ENCODE measurements at places on chromosomes 12 and 14.

DNA sequence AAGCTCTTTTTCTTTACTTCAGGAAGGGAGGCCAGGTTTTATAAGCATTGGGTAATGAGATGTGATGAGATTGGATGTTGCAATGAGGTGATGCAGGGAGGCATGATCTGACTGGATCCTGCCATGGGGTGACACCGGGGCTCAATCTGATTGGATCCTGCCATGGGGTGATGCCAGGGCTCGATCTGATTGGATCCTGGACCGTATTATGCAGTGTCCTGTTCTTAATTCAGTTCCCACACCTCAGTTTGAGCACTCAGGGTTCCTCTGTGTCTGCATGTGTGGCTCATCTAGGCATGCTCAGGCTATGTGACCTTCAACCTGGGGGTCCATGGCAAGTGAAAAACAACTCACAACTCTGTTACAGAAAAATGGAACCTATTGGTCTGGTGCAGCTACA, 166.4 kb downstream of the SLC15A4 start:
- no peak for DNase-seq

- DNase-seq, result no peak
Measured at GRCh38 chr14:96238676-96239265, 17.2 kb upstream of the BDKRB1 start.

DNA sequence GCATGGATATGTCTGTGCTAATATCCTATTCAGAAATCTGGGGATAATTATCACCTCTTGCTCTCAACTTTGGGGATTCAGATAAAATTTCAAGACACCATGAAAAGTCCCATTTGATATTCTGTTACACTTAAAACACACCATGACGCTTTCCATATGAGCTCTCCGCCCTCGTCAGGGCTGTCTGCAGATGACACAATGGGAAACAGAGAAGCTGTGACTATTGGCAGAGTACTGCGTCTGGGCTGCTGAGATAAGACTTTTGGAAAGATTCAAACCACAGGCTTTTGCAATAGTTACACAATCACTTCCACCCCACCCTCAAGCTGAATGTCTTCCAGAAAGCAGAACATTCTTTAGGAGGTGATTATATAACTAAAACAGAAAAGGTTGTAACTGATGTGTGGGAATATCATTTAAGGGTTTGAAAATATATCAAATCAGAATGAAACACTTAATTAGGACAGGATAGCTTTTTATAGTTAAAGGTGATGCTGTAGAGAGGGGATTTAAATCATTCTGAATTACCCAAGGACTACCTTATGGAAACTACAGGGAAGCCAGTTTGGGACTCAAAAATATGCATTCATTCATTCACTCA, 75.3 kb upstream of the TMPO start:
- DNase-seq, result peak; percentile 87

- DNase-seq, result no peak
Measured at GRCh38 chr12:64400041-64400440, 4.2 kb upstream of the XPOT start.

DNA sequence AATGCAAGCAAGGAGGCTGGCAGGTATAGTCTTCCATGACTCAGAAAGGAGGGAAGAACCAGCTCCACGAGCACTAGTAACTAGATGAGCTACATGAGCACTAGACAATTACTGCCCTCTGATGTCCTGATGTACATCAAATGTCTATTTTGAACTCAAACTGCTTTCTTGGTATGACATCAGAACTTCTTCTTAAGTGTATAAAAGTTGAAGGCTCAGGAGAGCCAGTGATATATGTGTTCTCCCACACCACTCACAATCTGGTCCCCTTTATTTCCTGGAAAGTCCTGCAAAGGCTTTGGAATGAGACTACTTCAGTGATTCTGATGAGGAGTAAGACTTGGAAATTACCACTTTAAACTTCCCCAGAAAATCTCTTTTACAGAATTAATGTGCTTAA, 18.5 kb upstream of the DHRS7 start:
- DNase-seq, result no peak

- DNase-seq, result no peak
Measured at GRCh38 chr12:124493809-124494750, 73.3 kb downstream of the NCOR2 start.

- no peak for DNase-seq
Measured at GRCh38 chr12:125280482-125281377, 215.5 kb downstream of the AACS start.

GRCh38 chr12:5503774-5504173, 71.9 kb downstream of the NTF3 start:
- no peak for DNase-seq

- peak; percentile 83 for DNase-seq
Measured at GRCh38 chr14:68544081-68544892, 248.6 kb downstream of the ZFP36L1 start.

DNA sequence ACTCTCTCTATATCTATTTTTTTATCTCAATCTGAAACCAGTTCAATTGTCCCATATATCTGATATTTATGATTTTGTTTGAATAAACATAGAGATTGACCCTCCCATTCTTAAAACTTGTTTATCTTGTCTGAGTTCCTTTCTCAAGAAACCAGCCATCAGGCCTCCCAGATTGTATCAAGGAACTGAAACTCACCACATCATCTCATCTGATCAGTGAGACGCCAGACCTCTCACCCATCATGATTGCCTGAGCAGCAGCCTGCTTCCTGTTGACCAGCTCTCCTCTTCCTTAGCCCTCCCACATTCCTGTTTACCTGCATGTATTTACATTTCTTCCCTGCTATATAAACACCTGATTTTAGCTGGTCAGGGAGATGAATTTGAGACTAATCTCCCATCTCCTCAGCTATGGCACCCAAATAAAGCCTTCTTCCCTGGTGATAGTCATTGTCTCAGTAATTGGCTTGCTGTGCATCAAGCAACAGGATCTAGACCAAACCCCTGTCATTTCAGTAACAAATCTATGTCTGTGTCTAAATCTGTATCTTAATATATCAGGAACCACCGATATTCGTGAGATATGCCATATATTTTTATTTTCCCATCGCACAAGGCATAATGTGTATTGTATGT, 323.6 kb downstream of the TMTC2 start:
- no peak for DNase-seq

- no peak for DNase-seq
Measured at GRCh38 chr14:103143506-103143905, 20.2 kb downstream of the TNFAIP2 start.

DNA sequence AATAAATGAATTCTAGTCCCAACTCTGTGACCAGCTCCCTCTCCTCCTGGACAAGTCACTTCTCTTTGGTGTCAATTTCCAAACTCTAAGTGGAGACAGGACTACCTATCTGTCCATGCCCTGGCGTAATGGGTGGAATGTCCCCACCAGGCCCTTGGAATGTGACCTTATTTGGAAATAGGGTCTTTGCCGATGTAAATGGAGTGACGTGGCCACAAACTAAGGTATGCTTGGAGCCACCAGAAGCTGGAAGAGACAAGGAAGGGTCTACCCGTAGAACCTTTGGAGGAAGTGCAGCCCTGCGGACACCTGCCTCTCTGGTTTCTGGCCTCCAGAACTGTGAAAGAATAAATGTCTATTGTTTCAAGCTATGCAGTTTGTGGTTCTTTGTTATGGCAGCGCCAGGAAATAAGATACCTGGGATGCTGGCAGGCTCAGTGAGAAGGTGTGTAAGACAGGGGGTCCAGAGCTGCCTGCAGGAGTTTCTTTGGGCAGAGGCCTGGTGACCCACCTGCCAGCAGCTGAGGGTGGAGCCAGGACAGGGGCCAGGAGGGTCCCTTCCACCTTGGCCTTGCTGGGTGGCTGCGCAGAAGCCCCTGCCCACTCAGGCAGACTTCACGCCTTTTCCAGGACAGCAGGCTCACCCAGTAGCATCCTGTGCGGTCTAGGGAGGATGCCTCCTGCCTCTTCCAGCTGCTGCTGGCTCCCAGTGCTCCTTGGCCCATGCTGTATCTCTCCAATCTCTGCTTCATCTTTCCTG, 45.8 kb downstream of the ARL6IP4 start:
- no peak for DNase-seq

GRCh38 chr14:74531006-74531405, 37.4 kb downstream of the ISCA2 start:
- no peak for DNase-seq

DNA sequence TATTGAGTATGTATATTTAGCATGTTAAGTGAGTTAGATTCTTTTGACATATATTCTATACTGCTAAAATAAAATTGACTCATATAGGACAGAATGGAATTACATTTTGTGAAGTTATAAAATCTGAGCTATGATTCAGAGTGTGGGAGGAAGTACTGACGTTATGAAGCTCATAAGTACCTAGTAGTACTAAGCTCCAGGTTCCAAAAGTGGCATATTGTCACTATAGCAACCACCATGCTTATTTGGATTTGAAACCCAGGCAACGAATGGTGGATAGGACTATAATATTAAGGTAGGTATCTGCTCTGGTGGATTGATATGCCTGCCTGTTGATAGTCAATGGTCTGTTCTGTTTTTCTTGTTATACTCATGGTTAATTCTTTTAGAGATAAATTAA, 2.2 kb upstream of the FBXO33 start:
- DNase-seq, result no peak

- no peak for DNase-seq
Measured at GRCh38 chr14:93105362-93105761, 10.4 kb downstream of the ITPK1 start.

- peak; percentile 36 for DNase-seq
Measured at GRCh38 chr12:10331642-10332239, 24.1 kb downstream of the KLRD1 start.

- no peak for DNase-seq
Measured at GRCh38 chr14:87079416-87079815, 913.6 kb downstream of the GALC start.

DNA sequence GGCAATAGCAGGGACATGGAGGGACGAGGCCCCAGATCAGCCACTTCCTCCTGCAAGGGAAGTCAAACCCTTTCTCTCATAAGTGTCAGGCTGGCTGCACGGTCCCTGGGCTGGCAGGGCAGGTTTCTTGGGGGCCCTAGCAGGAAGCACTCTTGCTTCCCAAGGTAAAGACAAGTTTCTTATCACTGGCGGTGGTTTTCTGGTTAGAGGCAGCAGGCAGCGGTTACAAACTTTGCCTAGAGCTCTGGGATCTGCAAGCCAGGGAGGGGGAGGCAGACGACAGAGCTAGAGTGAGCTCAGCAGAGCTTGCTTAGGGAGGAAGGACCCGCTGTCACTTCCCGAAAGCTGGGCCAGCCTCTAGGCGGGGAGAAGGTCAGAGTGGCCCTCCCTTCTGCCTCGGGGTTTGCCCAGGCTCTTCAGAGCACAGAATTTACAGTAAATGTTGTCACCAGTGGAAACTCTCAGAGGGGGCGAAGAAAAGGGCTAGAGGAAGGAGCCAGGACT, 20.4 kb downstream of the BATF start:
- peak; percentile 30 for DNase-seq

- DNase-seq, result no peak
Measured at GRCh38 chr14:104434214-104435076, 145.1 kb upstream of the C14orf180 start.

- DNase-seq, result no peak
Measured at GRCh38 chr12:114529966-114530365, 124.0 kb upstream of the TBX5 start.

DNA sequence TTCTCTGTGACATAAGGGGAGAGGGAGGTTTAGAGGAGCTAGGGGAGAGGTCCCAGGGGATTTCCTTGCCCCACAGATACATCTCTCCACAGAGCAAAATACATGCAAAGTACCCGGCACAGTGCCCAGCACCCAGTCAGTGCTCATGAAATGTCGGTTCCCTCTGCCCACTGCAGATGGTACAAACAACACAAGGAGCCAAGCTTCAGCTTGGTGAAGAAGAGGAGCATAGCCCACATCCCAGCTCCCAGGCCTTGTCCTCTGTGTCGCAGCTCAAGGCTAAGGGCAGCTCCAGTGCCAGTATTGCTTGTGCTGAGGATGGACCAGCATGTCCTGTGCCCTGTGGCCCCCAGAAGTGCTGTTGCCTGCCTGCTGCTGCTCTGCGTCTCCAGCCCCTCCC, 35.0 kb upstream of the FKBP4 start:
- no peak for DNase-seq

DNA sequence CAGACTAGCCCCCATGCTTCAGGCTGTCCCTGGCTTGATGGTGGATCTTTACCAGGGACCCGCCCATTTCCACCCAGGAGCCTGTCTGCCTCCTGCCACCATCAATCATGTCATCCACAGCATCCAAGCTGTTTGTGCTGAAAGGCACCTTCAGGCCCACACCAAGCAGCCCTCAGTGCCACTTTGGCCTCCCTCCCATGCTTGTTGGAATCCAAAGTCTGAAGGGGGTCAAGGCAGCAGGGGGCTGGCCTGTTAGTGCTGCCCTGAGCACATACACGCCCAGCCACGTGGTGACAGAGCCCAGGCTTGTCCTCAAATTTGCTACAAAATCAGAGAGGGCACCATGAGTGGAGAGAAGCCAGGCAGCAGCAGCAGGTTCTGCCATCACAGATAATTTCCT, 1146.8 kb downstream of the FSCB start:
- no peak for DNase-seq

DNA sequence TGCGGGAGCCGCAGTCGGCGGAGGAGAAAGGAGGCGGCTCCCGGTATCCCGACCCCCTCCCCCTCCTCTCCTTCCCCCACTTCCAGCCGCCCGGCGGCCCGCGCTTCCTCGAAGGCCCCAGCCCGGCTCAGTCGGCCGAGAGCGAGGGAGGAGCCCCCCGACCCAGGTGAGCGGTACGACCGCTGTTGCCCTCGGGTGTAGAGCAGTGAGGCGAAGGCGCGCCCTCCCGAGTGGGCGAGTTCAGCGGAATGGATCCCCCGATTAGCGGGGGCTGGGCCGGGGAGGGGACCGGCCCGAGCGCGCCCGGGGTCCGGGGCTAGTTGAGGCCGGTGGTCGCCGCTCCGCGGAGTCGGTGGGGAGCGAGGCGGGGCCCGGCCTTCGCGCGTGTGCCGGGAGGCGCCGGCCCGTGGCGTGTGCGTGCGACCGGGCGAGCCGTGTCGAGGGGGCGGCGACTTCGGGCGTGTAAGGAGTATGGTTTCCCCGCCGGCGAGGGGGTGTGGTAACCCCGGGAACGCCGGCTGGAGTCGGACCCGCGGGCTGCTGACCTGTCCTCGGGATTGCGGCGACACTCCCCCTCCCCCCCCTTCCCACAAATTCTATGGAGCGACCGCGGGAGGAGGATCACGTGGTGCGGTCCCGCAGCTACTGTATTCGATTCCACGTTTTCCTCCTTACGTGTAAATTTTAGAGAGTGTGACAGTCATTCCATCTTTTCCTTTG, 501 bp downstream of the RIMKLB start:
- DNase-seq, result no peak

- DNase-seq, result no peak
Measured at GRCh38 chr12:98456041-98456440, 59.3 kb upstream of the TMPO start.

DNA sequence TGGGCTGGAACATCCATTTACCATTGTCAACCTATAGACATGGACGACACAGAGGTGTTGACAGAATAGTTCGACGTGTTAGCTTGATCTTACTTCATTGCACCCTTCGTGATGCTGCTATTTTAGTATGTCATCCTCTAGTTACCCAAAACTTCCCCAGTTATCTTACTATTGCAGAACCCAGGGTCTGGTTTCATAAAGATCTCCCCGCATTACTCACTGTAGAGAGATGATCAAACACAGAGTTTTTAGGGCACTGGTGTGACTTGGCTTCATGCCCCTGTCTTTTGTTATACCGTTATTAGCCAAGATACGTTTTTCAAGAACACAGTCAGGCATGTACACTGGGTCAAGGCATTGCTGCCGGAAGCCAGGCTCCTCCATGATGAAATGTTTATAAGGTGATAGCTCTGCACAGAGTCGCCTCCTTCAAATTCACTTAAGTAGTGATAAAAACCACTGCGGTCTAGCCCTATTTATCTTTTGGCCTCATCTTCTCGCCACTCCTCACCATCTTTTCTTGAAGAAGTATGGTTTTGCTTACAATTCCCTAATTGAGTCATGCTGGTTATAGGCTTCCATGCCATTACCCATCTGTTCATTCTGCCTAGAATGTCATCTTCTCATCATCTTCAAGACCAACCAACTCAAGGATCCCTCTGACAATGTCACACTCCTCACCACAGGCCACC, 1127.9 kb downstream of the VRK1 start:
- no peak for DNase-seq
